Breast epithelium (tissue), 4 donors: ENCODE measurements at places on chromosomes 6 and 20. TPM values are rescaled to one million over a fixed set of nuclear protein-coding genes. Genes with fewer than 3 reads are reported as not detected.

DNA sequence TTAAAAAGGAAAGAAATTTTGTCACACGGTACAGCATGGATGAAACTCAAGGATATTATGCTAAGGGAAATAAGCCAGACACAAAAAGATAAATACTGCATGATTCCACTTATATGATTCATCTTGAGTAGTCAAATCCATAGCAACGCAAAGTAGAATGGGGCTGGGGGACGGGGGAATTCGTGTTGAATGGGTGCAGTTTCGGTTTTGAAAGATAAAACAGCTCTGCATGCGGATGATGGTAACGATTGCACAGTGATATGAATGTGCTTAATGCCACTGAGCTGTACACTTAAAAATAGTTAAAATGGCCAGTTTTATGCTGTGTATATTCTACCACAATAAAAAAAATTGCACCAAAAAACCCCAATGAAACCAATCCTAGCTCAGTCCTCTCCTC lies 52.9 kb upstream of the SIRPA start:
- H3K4me3 ChIP-seq: no peak overlapping the region
- no peaks in the 10 kb centered on the region for H3K4me1 ChIP-seq
- no peaks in the 10 kb centered on the region for H3K27me3 ChIP-seq
- DNase-seq: no peak
- H3K27ac ChIP-seq: no peak overlapping the region

The EEF1A2 gene
- total RNA-seq: 0.48 TPM

DNA sequence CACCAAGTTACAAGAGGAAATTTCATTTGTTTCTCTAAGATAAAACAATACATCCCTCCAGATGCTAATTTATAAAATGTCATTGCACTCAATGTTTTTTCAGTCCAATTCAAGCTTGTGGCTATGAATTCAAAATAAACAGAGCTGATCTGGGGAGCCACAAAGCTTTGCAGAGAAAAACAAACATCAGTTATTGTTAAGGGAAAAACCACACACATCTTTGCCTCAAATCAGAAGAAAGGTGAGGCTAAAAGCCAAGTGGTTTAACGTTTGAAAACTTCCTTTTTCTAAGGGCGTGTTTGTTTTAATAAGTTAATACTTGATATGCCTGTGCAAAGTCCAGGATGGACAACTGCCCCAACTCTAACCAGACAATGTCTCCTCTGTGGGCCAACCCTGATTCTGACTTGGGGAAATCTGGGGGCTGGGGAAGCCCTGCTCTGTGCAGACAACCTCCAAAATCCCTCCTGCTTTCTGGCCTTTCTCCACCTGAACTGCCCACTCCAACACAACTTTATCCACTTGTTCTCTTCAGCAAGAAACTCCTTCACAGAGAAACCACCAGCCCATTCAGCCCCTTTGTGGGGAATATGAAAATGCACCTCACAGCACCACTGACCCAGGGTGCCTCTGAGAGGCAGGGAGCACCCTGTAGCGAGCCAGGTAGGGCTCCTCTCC lies 44.6 kb upstream of the NT5E start:
- DNase-seq: no peak
- H3K27ac ChIP-seq: no peak overlapping the region

- no peak overlapping the region for H3K27ac ChIP-seq
- DNase-seq: no peak
- H3K4me3 ChIP-seq: peak overlapping the region; percentile 67
- H3K4me1 ChIP-seq: peaks cover 5% of the 10 kb centered on the region
- H3K27me3 ChIP-seq: peaks cover 42% of the 10 kb centered on the region
- H3K36me3 ChIP-seq: no peaks in the 10 kb centered on the region
These were observed 44.5 kb upstream of the OSTM1 start for GRCh38 chr6:108118810-108119768.

DNA sequence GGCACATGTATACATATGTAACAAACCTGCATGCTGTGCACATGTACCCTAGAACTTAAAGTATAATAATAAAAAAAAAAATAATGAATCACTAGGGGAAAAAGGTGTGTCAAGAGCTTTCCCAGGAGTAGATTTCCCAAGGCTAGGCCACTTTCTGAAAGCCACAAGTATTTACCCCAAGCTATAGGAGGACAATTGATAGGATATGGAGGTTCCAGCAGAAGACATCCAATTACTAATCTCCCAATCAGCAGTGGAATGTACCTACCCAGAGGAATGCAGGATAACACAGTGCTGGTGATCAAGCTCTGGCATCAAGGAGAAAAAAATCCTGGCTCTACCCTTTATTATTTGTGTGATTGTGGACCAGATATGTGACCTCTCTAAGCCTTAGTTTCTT lies 562.7 kb downstream of the RFPL4B start:
- no peaks in the 10 kb centered on the region for H3K36me3 ChIP-seq
- H3K4me3 ChIP-seq: no peak overlapping the region
- H3K4me1 ChIP-seq: peaks cover 3% of the 10 kb centered on the region

DNA sequence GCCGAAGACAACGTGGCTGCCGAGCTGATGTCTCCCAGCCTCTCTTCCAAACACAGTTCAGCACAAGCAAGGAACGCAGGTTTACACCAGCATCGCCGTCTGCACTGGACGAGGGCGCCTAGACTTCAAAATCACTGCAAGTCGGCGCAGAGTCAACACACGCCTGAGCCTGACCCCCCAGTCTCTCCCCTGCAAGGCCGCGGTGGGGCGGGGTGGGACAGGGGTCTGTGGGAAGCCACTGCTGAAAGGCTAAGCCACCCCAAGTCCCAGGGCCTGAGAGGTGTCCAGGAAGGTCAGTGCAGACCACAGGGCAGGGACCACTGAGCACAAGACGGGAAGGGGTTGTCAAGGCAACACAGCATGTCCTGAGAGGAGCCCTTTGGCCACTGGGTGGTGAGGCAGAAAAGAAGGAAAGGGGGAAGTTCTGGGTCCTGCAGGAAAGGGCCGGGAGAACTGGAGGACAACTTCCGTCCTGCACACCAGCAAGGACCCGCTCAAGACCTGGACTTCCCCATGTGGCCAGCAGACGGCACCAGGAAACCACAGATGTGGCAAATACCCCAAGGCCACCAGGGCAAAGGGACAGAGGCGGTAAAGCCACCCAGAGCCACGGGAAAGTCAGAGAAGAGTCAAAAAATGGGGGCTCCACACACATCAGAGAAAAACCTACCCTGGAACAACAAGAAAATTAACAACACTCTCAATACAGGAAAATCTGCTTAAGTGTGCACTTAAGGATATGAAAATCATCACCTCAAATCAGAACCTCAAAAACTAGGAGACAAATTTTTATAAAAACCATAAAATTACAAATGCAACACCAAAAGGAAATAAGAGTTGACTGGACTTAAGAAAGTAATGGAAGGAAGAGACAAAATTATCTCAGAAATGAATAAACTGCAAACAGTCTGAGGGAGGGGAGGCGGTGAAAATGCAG lies 84.8 kb downstream of the TAF4 start:
- no peak overlapping the region for H3K27ac ChIP-seq
- no peak overlapping the region for H3K4me3 ChIP-seq
- H3K4me1 ChIP-seq: no peaks in the 10 kb centered on the region
- DNase-seq: peak; percentile 38

GRCh38 chr6:37115236-37115895 lies 54.6 kb upstream of the PIM1 start:
- H3K36me3 ChIP-seq: no peaks in the 10 kb centered on the region
- DNase-seq: no peak
- H3K4me3 ChIP-seq: no peak overlapping the region
- H3K4me1 ChIP-seq: no peaks in the 10 kb centered on the region
- H3K27ac ChIP-seq: peak overlapping the region; percentile 55
- no peaks in the 10 kb centered on the region for H3K27me3 ChIP-seq

GRCh38 chr20:6045566-6045965 lies 8.3 kb downstream of the LRRN4 start:
- H3K27me3 ChIP-seq: no peaks in the 10 kb centered on the region
- H3K4me1 ChIP-seq: no peaks in the 10 kb centered on the region
- H3K36me3 ChIP-seq: no peaks in the 10 kb centered on the region

The SLC35D3 gene
- not detected for total RNA-seq

- no peak overlapping the region for H3K27ac ChIP-seq
- no peaks in the 10 kb centered on the region for H3K36me3 ChIP-seq
- no peak for DNase-seq
- H3K27me3 ChIP-seq: no peaks in the 10 kb centered on the region
- no peak overlapping the region for H3K4me3 ChIP-seq
These were observed 32.2 kb upstream of the ERVFRD-1 start for GRCh38 chr6:11143394-11144371.

- no peak overlapping the region for H3K27ac ChIP-seq
- no peaks in the 10 kb centered on the region for H3K27me3 ChIP-seq
- no peak overlapping the region for H3K4me3 ChIP-seq
- H3K4me1 ChIP-seq: no peaks in the 10 kb centered on the region
These were observed 67.6 kb downstream of the SLC22A2 start for GRCh38 chr6:160190973-160191372.

The GSTA2 gene
- not detected for total RNA-seq

- H3K4me1 ChIP-seq: no peaks in the 10 kb centered on the region
- H3K4me3 ChIP-seq: no peak overlapping the region
- no peak for DNase-seq
- H3K27me3 ChIP-seq: no peaks in the 10 kb centered on the region
- H3K27ac ChIP-seq: no peak overlapping the region
These were observed 6.3 kb downstream of the PPP1R16B start for GRCh38 chr20:38811769-38812168.

The TSBP1 gene
- not detected for total RNA-seq

DNA sequence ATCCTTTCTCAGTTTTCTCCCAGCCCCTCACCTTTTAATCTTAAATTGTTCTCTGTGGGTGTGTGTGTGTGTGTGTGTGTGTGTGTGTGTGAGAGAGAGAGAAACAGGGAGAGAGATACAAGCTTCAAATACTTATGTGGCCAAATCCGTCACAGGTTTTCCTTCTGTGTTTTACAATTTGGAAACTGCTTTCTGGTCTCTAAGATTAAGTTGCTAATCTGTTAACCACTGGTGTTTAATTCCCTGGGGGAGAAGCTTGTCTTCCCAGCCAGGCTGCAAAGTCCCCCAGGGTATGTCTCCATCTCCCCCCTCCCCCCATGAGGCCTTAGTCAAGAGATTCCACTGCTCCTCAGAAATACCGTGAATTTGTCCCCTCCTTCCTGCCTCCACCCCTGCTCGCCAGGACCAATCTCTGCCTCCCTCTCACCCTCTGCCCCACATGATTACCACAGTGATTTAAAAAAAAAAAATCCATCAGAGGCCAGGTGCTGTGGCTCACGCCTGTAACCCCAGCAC lies 49.0 kb downstream of the RIPOR3 start:
- peaks cover 7% of the 10 kb centered on the region for H3K4me1 ChIP-seq
- no peaks in the 10 kb centered on the region for H3K27me3 ChIP-seq
- no peaks in the 10 kb centered on the region for H3K36me3 ChIP-seq
- no peak overlapping the region for H3K4me3 ChIP-seq
- no peak overlapping the region for H3K27ac ChIP-seq
- no peak for DNase-seq

GRCh38 chr20:14055127-14055742 lies 59.9 kb downstream of the MACROD2 start:
- H3K4me1 ChIP-seq: no peaks in the 10 kb centered on the region
- no peak overlapping the region for H3K27ac ChIP-seq
- H3K36me3 ChIP-seq: no peaks in the 10 kb centered on the region
- no peak for DNase-seq
- H3K4me3 ChIP-seq: no peak overlapping the region

DNA sequence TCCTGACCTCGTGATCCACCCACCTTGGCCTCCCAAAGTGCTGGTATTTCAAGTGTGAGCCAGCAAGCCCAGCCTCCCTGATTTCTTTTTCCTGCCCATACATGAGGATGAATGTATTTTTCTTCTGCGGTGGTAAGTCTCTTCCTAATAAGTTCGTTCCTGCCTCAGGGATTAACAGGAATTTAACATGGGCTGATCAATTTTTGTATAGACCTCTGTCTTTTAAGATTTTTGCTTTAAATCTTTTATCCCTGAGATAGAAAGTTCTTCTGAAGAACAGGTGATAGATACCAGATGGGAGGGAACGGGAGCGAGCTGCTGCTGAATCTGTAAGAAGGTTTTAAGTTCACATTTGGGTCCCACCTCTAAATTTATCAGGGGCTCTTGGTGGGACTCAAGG lies 7.0 kb upstream of the ZNFX1 start:
- H3K27me3 ChIP-seq: no peaks in the 10 kb centered on the region
- no peak overlapping the region for H3K4me3 ChIP-seq
- H3K4me1 ChIP-seq: peaks cover 1% of the 10 kb centered on the region
- DNase-seq: no peak
- no peak overlapping the region for H3K27ac ChIP-seq

The DDAH2 gene
- total RNA-seq: 212 TPM

The TRIM40 gene
- total RNA-seq: not detected

GRCh38 chr20:3068986-3069900 lies 2.2 kb upstream of the OXT start:
- DNase-seq: no peak
- H3K36me3 ChIP-seq: no peaks in the 10 kb centered on the region
- no peaks in the 10 kb centered on the region for H3K4me1 ChIP-seq
- H3K27ac ChIP-seq: no peak overlapping the region
- H3K4me3 ChIP-seq: no peak overlapping the region
- no peaks in the 10 kb centered on the region for H3K27me3 ChIP-seq

DNA sequence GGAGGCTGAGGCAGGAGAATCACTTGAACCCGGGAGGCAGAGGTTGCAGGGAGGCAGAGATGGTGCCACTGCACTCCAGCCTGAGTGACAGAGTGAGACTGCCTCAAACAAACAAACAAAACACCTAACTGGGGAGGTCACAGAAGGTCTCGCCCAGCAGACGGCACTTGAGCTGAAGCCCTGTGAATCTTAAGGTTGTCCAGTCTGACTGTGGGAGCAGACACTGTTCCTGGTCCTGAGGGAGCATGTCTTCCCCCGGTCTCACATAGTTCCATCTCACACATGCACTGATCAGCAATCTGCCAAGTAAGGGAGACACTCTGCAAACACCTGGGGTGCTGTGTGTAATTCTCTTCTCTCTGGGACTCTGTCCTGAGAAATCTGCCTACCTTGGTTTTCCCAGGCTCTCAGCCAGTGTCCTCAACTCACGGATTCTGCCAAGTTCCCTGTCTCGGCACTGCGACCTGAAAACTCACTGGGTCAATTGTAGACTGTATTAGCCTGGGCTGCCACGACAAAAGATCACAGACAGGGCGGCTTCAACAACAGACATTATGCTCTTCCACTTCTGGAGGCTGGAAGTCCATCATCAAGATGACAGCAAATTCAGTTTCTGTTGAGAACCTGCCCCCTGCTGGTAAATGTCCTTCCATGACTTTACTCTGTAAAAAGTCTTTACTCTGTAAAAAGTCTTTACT lies 94.3 kb downstream of the JPH2 start:
- no peak overlapping the region for H3K27ac ChIP-seq
- H3K36me3 ChIP-seq: no peaks in the 10 kb centered on the region
- H3K27me3 ChIP-seq: no peaks in the 10 kb centered on the region
- H3K4me1 ChIP-seq: no peaks in the 10 kb centered on the region
- no peak for DNase-seq

DNA sequence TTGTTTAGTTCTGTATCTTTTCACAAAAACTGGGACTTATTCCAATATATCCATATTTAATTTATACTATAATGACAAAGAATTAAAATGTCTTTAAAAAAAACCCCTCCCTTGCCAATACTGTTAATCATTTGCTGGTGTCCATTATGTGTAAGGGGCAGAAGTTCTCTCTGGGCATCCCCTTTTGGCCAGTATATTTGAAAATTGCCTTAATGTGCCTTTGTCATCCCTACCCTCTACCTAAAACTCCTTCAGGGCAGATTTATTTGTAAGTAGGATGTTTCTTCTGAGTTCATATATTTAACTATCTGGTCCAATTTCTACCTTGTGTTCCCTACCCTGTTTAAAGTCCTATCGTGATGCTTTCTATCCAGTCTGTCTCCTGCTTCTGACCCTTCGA lies 62.9 kb downstream of the ARHGAP18 start:
- DNase-seq: no peak
- H3K4me1 ChIP-seq: no peaks in the 10 kb centered on the region
- H3K27ac ChIP-seq: no peak overlapping the region
- no peaks in the 10 kb centered on the region for H3K27me3 ChIP-seq
- H3K36me3 ChIP-seq: no peaks in the 10 kb centered on the region
